ENCODE measurements at places on chromosomes 2 and 18. TPM values are rescaled to one million over a fixed set of nuclear protein-coding genes. Genes with fewer than 3 reads are reported as not detected.
A peak's percentile ranks its signal among the peaks of the same experiment; 100 is the strongest.

The TNFAIP6 gene
- not detected for total RNA-seq

DNA sequence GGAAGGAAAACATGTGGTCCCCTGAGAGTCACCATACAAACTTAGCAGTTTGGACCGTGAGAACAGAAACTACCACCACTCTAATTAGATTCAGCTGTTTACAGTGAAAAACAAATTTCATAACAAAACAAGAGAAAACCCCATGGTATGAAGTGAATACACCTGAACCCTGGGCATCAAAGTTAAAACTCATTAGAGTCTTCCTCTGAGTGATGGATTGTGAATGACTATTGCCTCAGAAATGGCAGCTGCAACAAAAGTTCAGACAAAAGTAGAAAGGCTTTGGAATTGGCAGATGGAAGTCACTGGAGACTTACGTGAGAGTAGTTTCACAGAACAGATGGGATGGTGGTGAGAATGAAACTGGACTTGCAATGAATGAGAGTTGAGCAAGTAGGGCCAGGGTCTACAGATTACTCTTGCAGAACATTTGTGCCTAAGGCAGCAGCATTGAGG lies 98.0 kb downstream of the AAK1 start:
- no peak for DNase-seq

The FOXI3 gene
- not detected for total RNA-seq

DNA sequence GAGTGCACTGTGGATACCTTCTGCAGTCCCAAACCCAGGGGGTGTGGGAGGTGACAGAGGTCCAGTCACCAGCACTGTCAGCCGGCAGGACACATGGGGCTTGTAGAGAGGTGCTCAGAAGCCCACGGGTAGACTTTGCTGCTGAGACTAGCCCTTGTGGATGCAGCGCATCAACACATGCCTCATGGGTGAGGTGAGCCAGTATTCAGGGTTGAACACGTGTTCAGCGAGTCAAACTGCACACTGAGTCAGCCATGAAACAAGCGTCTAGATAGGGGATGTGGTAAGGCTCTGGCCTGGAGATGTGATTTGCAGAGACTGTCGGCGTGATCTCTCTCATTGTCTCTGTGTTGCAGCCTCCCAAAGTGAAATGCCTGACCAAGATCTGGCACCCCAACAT lies 35.8 kb upstream of the SCLY start:
- peak; percentile 75 for DNase-seq

DNA sequence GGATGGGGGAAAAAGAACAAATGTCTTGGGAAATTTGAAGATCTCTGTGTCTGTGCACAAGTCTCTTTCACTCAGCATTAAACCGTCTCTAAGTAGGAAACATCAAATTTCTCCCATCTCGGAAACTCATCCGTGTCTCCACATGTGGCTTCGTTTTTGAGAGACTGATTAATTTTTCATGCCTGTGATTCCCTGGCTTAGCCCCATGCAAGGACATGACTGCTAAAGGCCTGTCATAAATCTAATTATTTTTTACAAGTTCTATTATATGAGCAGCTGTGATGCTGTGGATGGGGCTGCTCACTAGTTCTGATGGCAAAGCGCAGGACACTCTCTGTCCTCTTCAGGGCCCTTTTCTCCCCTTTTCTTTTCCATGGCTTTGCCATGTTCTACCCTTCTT lies 129.1 kb downstream of the RGPD3 start:
- DNase-seq: no peak

- no peak for DNase-seq
These were observed 20.0 kb upstream of the HPCAL1 start for GRCh38 chr2:10282611-10283105.

DNA sequence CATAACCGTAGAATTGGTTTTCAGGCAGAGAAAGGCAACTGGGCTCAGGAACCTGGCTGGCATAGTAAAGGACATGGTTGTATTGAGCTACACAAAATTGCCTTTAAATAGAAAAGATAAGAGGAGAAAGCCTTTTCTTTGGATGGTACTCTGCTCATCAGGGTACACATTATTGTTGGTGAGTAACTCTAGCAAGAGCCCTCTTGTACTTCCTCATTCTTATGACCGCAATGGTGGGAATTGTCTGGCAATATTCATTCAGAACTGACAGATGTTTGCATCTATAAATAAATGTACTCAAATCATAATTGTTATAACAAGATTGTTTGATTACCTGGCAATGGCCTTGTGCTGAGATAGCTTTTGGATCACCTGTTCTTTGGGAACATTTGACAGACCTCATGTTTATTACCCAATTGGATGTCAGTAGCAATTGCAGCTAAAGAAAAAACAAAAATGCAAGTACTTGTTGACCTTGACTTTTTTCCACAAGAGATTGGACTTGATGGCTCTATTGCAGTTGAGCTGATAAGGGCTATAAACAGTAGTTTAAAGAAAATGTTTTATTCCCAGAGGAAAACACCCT lies 43.9 kb downstream of the MEIS1 start:
- DNase-seq: no peak

The UGT1A5 gene
- total RNA-seq: not detected

The ARHGAP15 gene
- total RNA-seq: 90.1 TPM

DNA sequence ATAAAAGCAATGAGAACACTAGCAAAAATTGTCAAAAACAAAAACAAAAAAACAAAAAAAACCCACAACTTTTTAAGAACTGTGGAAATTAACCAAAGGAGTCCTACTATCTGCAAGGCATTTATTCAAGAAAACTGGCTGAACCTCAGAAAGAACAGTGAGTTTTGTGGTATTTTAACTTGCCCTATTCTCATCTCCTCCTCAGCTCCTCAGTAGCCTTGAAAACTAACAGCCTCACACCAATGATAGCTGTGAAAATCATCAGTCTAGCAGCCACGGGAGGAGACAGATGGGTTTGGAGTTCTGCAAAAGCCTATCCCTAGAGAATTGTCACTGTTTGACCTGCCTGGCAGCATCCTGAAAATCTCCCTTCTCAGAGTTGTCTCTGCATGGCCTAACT lies 20.1 kb upstream of the DNER start:
- DNase-seq: no peak

DNA sequence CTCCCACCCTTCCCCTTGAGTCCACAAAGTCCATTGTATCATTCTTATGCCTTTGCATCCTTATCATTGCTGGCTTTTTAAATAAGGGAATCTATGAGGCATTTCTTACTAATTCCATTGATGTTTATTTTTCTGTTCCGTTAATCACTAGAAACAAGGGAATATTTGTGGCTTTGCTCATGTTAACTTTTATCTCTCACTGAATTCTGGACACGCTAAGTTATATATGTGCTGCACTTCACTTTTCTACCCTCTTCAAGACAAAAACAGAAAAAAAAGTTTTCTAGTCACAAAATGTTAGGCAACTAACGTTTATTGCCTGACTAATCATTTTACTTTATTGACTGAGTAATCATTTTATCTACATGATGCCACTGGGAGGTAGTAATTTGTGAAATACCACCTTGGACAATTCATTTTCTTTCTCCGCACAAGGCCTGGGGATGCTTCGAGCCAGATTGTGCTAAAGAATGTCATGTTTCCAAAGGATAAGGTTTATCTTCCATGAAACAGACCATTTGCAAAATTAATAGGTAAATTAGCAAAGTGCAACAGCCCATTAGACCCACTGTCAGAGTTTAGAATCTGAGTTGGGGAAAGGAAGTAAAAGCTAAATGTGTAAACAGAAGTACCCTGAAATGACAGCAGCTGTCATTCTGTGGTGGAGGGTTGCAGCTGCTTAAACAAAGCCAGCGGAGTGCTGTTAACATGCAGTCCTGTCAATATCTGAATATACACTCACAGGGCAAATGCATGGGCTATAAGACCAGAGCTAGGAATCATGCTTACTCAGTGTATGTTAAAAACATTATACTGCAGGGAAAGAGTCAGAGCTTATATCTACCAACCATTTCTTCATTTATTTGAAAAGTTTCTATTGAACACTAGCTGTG lies 658.7 kb downstream of the CNTNAP5 start:
- DNase-seq: no peak

- DNase-seq: no peak
These were observed 718.2 kb upstream of the SOX11 start for GRCh38 chr2:4973973-4974372.

DNA sequence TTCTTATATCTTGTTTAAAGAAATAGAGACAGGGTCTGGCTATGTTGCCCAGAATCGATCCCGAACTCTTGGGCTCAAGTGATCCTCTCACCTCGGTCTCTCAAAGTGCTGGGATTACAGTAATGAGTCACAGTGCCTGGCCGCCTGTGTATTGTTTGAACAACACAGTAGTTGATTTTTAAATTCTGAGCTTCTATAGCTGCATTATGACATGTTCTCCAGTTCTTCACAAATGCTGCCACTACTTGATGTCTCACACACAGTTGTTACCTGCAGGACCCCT lies 7.7 kb upstream of the RHOB start:
- DNase-seq: no peak

The CLEC4F gene
- total RNA-seq: not detected

- DNase-seq: peak; percentile 32
These were observed 85.6 kb downstream of the EHD3 start for GRCh38 chr2:31319406-31320175.

Measured in activated naive CD4-positive, alpha-beta T cell treated with anti-CD3 and anti-CD28 coated beads for 36 hours (primary cell).